ENCODE measurements at places on chromosomes 13 and 19.

GRCh38 chr13:50267066-50267465 is 251.8 kb downstream of the KCNRG start:
- no peak for DNase-seq

DNA sequence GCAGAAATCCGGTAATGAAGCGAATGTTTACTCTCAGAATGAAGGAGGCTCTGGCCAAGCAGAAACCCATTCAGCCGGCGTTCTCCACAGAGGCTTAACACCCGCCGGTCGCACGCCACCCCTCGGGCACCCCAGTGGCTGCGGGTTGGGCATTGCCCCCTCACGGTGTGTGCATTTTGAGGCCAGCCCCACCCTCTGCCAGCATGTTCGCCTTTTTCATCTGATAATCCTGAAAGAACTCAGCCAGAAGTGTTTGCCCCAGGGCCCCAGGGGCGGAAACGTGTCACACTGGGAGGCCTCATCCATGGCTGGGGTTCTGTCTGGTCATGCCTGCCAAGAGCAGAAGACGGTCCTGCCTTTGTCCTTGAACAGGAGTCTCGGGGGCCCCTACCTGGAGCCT is 34.2 kb downstream of the COMP start:
- no peak for DNase-seq

- DNase-seq = no peak
Measured at GRCh38 chr13:94243551-94243950, 235.9 kb downstream of the DCT start.

GRCh38 chr13:32278426-32278825 is 36.7 kb downstream of the ZAR1L start:
- DNase-seq = no peak

GRCh38 chr13:100234524-100235136 is 145.7 kb downstream of the PCCA start:
- no peak for DNase-seq

- DNase-seq = peak; percentile 57
Measured at GRCh38 chr19:48752496-48753365, at the start of gene FUT1. FUT1 (minus strand) TSS chr19:48752641; CDS start chr19:48751281, 1,360 bp downstream.

DNA sequence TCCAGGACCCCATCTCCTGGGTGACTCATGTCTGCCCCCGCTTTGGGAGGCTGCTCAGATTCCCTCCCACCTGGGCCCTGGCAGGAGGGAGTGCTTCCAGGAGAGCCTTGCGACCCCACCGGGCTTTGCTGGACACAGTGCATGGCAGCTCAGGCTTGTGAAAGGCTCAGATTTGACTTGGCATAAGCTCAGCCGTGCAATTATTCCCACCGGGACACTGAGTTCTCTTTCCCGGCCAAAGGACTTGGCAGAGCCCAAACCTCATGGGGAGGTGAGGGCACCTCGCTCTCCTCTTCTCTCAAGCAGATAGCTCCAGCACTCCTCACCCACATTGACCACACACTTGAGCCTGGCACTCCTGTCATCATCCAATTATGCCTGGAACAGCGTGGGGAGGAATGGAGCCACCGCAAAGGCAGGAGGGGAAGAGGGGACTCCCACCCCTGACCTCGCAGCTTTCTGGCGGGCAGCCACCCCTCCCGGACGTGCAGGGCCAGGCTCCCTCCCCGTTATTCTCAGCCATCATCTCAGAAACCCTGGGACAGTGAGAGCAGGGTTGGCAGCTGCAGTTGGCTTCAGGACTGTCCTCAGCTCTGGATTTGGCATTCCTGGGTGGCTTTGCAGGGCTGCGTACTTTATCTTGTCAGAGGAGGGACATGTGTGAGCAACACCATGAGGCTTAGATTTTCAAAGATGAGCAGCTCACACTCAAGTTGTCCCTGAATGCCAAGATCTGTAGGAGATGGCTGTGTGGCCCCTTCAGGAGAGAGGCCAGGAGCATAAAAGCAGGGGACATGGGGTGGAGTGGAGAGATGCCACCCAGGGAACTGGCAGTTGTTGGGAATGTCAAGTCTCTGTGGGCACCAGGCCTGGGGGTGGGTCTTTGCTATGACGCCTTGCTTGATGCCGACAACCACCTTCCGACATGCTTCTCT is 306.2 kb downstream of the TEX29 start:
- no peak for DNase-seq

GRCh38 chr19:4032436-4032835 is 24.9 kb downstream of the PIAS4 start:
- DNase-seq = no peak

GRCh38 chr13:44746690-44747089 is 170.6 kb upstream of the TSC22D1 start:
- DNase-seq = no peak

DNA sequence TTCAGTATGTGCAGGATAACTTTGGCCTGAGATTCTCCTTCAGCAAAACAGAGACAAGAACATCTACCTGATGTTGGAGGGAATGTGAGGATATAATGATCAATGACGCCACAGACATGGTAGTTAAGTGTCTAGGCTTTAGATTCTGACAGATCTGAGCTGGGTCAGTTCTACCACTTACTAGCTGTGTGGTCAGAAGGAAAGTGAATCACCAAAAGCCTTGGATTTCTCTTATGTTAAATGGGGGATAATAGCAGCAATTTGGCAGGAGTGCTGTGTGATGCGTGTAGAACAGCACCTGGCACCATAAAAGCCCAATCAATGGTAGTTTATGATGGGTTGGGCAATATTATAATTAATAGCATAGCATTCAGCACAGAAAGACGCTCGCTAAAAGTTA is 41.7 kb downstream of the RXFP2 start:
- DNase-seq = no peak

DNA sequence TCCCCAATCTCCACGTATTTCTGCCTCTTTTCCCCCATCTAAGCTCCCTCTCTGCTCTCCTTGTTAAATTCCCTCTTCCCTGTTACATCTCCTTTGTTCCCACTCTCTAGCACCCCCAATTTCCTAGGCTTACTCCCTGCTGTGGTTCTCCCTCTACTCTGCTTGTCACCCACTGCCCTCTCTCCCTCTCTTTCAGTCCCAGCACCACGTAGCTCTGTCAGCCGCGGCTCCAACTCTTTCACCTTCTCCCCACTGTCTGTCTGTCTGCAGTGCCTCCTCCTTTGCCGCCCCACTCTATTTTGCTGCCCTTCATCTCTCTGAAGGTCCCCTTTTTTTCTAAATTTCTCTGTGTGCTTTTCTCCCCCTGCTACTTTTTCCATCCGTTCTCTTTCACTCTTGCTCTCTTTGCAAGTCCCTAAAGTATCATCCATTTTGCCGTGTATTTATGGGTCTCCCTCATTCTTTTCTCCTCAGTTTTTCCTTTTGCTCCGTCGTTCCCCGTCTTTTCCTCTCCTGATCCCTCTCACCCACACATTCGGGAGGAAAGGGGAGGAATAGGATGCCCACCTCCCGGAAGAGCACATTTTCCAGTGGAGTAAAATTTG is 937 bp downstream of the ZNF841 start:
- DNase-seq = no peak

DNA sequence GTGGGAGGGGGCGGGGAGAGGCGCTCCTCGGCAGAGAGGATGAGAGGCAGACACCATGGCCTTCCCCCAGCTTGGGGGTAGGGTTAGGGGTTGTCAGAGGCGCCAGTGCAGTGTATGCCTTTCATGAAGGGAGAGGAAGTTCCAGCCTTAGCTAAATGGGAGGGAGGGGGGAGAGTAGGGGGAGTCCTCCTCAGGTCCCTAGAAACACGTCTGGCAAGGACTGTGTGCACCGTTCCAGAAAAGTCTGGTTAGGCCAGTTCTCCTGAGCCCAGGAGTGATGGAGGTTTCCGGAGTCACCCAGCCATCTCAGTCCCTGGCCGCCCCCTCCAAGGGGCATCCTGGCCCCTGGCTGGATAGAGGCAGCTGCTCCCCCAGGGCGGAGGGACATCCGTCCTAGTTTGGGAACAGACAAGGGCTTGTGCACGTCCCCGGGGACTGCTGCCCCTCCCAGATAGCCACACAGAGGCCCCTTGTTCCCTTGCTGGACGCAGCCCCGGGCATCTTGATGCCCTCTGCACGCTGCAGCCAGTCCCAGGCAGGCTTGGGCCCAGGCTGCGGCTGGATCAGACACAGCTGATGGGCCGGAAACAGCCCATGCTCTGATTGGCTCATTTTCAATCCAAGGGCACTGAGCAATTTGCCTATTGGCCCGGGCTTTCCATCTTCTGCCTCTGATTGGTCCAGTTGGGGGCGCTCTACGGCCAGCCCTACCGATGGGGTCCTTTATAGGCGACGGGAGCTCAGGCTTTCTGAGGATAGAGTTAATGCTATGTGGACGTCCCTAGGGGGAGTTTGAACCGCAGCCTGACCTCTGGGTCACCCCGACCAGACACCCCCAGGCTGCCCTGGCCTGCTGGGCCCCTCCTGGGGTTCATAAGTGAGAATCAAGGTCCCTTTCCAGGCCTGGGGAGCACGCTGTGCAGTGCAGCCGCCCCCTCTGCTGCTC is 3.8 kb downstream of the S1PR2 start:
- DNase-seq = no peak

DNA sequence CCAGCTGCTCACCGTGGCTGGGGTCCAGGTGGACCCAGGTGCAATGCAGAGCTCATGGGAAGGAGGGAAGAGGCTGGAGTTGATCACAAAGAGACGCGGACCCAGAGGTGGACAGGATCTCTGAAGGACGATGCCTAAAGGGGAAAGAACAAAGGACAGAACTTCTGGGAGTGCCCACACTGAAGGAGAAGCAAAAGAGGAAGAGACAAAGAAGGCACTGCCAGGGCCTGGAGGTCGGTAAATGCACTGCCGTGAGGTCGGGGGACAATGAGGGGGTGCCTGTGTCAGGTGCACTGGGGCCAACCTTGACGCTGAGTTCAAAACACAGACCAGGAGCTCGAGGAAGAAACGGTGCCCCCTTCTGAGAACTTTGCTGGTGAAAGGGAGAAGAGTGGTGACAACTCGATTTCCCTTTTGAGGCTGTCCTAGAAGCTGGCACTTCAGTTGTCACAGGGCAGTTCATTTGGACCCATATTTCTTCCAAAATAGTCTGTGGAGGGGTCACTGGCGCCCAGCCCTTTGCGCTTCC is 55.6 kb downstream of the GJA3 start:
- no peak for DNase-seq

GRCh38 chr13:20714563-20715329 is 11.2 kb downstream of the IL17D start:
- no peak for DNase-seq

- peak; percentile 54 for DNase-seq
Measured at GRCh38 chr13:30832845-30833332, 73.2 kb upstream of the MEDAG start.

GRCh38 chr13:66323745-66324347 is 906.3 kb downstream of the PCDH9 start:
- DNase-seq = no peak

- DNase-seq = no peak
Measured at GRCh38 chr13:42876270-42876714, 94.9 kb downstream of the FAM216B start.

DNA sequence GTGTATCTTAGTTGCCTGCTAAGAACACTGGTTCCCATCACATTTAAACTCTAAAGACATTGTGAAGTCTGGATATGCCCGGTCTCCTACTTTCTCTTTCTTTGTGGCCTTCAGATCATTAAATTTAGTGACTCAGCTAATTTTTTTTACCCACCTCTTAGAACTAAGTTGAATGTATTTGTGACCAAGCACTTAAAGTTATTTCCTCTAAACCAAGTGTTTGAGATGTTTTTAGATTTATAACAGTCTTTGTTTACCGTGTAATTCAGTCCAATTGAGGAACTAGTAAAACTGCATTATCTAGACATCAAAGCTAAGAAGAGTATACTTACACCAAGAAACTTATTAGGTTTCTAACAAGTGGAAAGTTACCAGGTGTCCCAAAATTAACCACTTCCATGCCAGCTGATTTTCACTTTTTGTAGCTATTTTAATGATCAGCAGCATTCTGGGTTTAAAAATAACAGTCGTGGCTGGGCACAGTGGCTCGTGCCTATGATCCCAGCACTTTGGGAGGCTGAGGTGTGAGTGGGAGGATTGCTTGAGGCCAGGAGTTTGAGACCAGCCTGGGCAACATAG is 53.1 kb downstream of the ARHGAP35 start:
- no peak for DNase-seq

GRCh38 chr13:84605927-84606326 is 723.7 kb upstream of the SLITRK1 start:
- DNase-seq = no peak

GRCh38 chr13:79307866-79308298 is 98.2 kb downstream of the RBM26 start:
- DNase-seq = no peak

- DNase-seq = no peak
Measured at GRCh38 chr13:113860051-113860664, 3.7 kb downstream of the GAS6 start.

GRCh38 chr13:46633416-46633815 is 80.4 kb downstream of the LRCH1 start:
- no peak for DNase-seq

GRCh38 chr19:17484520-17485185 is 14.3 kb downstream of the SLC27A1 start:
- no peak for DNase-seq

DNA sequence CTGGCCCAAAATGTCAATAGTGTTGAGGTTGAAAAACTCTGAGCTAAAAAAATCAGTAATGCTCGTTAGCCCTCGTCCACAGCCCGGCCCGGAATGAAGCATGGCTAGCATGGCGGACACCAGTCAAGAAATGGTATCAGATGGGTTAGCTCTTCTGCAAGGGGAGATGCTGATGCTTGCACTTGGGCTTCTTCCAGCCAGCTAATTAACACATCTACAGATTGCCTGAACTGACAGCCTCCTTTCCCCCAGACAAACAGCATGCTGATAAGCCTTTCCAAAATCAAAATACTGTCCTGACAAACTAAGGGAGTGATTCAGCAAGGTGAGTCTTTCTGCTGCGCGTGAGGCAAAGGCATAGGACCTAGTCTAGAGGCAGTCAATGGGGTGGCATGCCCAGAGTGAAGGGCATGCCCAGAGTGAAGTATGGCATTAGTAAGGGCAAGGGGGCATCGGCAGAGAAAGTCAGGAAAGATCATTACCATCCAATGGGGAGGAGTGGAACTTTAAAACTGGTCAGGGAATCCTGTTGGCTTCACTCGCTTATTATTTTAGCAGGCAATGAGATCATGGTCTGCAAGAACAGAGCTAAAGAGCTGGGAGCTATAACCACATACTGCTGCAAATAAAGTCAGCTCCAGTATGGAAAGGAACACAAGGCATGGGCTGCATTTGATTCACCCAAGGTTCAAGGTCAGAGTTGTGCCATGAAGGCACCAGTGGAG is 30.2 kb upstream of the UBE2L5 start:
- no peak for DNase-seq

DNA sequence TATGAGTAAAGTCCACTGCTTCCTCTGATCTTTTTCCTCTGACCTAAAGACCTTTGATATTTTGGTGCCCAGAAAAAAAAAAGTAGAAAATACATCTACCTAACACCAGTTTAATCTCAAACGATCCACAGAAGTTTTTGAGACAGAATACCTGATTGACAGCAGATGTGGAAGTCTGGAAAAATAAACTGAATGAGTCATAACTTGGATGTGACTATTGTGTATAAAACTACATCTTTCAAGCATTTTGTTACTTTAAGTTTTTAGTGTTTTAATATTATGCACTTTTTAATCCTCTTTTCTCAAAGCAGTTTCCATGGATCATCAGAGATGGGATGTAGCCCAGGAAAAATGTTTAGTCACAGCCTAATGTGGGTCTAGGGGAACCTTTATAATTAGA is 216.1 kb downstream of the SLITRK1 start:
- DNase-seq = no peak

- no peak for DNase-seq
Measured at GRCh38 chr13:24250376-24251057, 58.9 kb upstream of the C1QTNF9 start.

- no peak for DNase-seq
Measured at GRCh38 chr13:52104624-52105023, 24.2 kb downstream of the NEK5 start.

Measured in left renal pelvis (tissue), 4 donors.